ENCODE measurements at places on chromosomes 3 and 15.

DNA sequence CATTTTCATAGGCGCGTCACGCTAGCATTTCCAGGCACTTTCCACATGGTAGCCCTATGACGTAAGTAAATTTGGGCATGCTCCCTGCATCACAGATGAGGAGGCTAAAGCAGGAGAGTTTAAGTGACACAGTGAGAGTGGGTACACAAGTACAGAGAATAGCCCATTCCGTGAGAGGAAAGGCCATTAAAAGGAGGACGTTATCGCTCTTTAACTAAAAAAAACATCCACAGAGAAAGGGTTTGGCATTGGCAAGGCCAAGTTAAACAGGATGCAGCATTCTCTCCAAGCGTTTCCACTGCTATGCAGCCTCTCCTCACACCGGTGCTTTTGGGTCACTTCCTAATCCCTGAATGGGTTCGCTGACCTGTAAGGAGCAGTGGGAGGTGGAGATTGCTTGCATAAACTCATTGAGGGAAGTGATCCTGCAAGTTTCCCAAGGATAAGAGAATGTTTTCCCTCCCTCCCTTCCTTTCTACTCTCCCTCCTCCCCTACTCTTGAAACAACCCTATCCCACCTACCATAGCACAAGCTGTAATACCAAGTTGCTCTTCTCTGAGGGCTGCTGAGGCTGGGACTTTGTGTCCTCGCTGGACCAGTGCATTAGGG, 147.7 kb downstream of the VGLL4 start:
- DNase-seq: no peak

DNA sequence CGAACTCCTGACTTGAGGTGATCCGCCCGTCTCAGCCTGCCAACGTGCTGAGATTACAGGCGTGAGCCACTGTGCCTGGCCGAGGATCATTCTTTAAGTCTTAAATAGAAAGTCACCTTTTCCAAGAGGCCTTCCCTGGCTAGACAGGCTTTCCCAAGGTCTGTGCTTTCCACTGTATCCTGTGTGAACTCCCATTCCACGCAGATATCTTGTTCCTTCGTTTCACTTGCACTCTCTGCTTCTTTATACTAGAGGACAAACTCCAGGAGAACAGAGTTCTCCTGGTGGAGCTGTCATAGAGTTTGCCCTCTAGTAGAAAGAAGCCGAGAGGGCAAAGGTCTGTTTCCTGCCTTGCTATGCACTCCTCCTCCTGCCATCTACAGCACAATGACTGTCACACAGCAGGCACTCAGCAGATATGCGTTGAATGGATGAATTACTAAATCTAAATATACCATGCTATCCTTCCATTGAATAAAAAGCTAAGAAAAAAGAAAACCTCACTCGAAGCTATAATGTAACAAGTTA, 211.2 kb downstream of the FOXP1 start:
- DNase-seq: no peak

GRCh38 chr3:158493931-158494330, 77.1 kb upstream of the MLF1 start:
- no peak for DNase-seq

DNA sequence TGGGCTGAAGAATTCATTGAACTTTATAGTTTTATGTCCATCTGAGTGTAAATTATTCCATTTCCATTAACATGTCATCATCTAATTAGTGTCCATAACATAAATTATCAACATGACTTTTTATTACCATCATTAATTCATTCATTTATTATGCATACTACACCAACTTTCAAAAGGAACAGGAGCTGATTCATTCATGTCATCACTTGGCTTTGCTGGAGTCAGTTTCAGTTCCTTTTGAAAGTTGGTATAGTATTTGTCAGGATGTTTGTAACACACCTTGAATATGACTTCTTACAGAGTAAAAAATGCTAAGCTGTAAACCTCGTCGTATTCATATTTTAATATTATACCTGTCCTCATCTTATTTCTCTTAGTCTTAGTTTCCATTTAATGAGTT, 298.0 kb upstream of the RBMS3 start:
- DNase-seq: no peak

DNA sequence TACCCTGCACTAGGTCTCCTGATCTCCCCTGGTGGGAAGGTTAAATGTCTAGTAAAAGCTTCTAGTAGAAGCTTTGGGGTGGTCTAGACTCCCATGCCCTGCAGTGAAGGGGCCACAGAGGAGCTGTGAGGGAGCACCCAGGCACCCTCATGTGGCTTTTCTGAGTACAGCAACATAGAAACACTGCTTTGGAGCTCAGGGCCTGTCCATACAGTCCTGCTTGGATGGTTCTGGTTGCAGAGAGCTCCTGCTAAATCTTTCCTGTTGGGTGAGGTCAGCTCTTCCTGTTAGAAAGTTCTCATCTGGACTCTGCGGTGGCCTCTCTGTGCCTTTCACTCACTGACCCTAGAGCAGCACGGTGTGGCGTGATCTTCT, 47.8 kb downstream of the GPD1L start:
- no peak for DNase-seq

- no peak for DNase-seq
Measured at GRCh38 chr15:20341901-20342600, 199.5 kb downstream of the GOLGA6L6 start.

- DNase-seq: no peak
Measured at GRCh38 chr15:85540085-85540797, 159.8 kb downstream of the AKAP13 start.

- DNase-seq: no peak
Measured at GRCh38 chr15:64398575-64398974, 10.9 kb downstream of the TRIP4 start.

- no peak for DNase-seq
Measured at GRCh38 chr3:187968883-187969580, 184.9 kb upstream of the LPP start.

DNA sequence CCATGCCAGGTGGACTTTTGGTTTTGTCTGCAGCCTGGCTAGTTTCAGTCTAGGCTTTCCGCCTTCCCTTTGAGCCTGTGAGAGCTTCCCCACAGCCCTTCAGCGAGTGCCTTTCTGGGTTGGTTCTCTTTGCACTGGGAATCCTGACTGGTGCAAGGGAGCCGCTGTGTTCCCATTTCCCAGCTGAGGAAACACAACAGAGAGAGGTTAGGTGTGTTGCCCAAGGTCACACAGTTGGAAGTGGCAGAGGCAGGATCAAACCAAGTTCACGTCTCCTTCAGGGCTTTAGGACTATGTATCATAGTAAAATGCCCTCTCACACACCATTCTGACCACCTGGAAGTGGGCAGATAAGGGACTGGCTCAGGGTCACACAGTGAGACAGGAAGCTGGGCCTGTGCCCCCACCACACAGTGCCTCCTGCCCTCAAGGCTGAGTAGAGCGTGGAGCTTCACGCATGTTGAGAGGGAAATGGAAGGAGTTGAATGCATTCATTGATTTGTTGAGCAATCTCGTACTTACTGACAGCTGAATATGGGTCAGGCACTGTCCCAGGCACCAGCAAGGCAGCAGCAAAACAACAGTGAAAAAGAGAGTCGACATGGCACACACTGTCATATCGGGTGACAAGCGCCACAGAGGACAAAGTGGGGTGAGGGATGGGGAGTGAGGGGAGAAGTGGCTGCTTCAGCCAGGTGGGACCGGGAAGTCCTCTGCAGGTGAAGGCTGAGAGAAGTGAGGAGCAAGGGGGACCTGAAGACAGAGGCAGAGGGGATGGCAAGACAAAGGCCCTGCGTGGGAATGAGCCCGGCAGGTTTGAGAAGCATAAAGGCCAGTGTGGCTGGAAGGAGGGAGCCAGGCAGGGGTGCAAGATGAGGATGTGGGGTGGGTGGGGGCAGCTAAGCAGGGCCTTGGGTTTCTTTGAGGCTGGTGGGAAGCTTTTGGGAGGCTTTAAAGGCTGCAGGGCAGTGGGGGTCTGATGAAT, 12.3 kb upstream of the ANPEP start:
- no peak for DNase-seq

DNA sequence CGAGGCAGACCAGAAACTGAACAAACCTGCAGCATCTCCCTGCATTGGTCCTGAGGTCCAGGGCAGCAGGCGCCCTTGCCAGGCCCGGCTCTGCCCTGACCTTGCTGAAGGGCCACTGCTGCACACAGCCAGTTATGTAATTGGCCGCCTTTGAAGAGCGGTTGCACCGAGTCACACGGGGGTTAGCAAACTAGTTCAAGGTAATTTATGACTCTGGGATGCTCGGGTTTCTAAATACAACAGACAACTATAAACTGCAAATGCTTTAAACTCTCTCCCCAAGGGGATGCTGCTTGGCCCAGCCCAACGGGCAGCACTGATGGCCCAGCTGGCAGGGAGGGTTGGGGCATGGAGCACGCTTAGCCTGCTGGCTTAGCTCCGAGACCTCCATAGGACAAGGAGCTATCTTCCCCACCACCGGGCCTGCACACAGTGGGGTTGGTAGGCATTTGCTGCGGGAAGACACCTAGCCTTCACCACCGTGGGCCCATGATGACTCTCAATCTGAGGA, 60.3 kb upstream of the IQSEC1 start:
- DNase-seq: no peak

GRCh38 chr3:40719660-40720287, 195.0 kb downstream of the ZNF621 start:
- no peak for DNase-seq
